ENCODE measurements at places on chromosomes 2 and 18.

GRCh38 chr2:85733121-85733960 lies 20.4 kb upstream of the ATOH8 start:
- no peak for DNase-seq

DNA sequence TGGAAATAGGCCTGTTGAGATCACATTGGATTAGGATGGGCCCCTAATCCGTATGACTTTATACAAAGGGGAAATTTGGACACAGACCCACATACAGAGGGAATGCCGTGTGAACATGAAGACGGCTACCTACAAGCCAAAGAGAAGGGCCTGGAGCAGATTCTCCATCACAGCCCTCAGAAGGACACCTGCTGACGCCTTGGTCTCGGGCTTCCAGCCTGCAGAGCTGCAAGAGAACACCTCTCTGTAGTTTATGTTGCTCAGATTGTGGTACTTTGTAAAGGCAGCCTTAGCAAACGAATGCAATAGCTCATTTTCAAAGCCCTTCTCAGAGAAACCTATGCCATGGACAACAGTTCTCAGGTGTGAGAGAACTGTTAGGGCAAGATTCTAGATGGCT lies 86.1 kb downstream of the LONRF2 start:
- no peak for DNase-seq

GRCh38 chr2:208025814-208026184 lies 472 bp upstream of the PLEKHM3 start:
- no peak for DNase-seq

- DNase-seq, result no peak
Measured at GRCh38 chr2:111986116-111986900, 68.8 kb upstream of the TMEM87B start.

DNA sequence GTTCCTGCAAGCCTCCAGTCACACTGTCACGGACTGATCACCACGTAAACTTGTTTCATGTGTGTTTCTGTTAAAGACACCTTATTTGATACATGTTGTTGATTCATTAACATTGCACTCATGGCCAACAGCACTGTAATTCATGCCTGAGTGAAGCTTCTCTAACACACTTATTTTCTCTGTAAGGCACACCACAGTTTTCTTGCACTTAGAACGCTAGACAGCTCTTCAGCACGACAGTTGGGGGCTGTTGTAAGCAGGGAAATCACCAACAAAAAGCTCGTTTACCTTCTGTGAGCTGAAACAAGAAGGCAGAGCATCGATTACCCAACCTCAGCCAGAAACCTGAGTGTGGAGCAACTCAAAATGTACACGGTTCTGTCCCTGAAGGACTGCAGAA lies 28.1 kb downstream of the TNFRSF11A start:
- no peak for DNase-seq

GRCh38 chr2:45044916-45045315 lies 35.7 kb upstream of the SIX2 start:
- DNase-seq, result no peak

GRCh38 chr18:77132369-77133050 lies at the start of gene MBP:
TSS of gene MBP (minus strand) at chr18:77132783. CDS start at chr18:77105261, 27,522 bp downstream.
- DNase-seq, result peak; percentile 84

DNA sequence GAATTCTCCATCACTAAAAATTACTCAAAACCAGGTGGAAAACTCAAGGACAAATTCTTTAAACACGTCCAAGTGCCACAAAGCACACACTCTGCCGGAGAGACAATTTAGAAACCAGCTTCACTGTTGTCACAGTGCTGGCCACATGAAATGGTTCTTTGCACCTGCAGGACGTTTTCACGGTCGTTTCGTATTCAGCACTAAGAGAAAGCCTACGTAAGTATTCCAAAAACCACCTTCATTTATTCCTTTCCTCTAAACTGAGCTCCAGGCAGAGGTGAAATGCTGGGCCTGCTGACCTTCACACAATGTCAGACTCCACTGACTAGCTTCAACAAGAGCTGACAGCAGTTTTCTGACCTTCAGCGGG lies 680 bp downstream of the ATP5F1A start:
- DNase-seq, result no peak

- no peak for DNase-seq
Measured at GRCh38 chr18:48698707-48699106, 159.9 kb downstream of the CTIF start.

DNA sequence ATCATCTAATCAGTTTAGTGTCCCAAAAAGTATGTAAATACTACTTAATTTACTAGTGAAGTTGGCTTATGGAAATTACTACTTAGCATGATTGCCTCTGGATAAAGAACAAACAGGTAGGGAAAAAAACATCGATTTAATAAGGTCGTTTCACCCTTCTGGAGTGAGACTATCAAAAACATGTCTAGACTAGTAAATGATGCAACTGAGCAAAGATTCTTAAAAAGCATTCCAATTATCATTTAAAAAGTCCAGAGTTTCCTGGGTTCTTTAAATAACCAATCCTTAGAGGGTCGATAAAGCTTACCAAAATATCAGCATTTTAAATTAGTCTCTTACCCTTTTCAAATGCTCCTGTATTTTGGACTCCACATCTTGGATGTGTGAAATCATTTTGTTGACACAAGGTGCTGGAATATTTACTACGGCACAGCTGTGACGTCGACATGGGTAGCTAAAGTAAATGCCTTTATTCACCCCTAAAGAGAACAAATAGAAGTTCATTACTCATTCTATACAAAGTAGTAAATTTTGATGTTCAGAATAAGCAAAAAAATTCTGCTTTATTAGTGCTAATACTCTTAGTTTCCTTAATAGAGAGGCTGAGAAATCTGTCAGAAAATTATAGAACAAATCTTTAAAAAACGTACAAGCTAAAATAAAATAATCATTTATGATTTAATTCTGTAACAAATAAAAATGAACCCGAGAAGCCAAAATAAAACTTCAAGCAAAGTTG lies 70.6 kb downstream of the CCDC178 start:
- DNase-seq, result peak; percentile 66

DNA sequence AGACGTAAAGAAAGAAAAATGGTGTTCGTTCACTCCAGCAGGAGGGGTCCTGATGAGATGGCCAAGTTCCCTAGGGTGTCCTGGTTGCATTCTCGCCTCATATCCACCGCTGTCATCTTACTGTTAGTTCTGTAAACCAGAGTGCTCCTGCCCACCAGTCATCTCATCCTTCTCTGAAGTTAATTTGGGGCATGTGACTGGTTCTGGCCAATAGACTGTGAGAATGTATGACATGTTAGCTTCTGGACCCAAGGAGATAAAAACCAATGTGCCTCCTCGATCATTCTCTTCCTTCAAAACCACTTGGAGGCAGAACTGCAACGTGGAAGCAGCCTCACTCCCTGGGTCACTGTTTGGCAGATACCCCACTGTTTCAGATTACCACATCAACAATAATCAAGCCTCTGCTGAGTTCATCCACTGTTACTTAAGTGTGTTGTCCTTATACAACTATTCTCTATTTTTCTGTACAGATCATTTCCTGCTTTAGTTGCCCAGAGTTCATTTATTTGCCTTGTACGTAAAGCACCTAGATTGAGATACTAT lies 759.1 kb downstream of the TSN start:
- no peak for DNase-seq

DNA sequence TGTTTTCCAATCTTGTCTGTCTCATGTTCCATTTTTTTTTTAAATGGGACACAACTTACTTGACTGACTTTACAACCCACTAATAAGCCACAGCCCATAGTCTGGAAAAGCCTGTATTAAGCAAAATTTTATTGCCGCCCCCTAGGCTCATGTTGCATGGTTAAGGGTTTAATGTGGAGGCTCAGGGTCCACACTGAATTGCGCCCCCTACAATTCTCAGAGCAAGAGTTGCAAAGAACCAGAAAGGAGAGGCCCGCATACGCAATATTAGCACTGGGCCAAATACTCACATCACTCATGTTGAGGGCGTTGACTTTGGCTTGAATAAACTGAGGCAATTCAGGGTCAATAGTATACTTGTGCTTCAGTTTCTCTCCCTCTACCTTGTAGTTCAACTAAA lies 65.5 kb downstream of the NEB start:
- DNase-seq, result no peak

DNA sequence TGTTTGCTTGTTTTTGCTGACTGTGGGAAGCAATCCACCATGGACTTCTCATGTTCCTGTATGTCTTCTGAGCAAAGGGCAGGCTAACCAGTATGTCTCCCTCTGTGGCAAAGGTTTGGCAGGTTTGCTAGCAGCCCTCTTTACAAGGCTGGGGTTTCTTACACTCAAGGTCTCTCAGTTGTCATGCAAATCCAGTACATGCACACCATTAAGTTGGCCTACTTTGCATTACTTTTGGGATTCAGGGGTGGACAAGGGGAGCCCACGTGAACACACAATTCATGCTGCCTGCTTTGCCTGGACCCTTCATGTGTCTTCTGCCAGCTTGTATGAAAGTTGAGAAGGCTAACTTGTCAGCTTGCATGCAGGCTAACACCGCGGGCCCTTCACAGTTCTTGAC lies 134.9 kb downstream of the LRRTM4 start:
- no peak for DNase-seq

- DNase-seq, result no peak
Measured at GRCh38 chr2:167478196-167478595, 589.9 kb downstream of the XIRP2 start.

DNA sequence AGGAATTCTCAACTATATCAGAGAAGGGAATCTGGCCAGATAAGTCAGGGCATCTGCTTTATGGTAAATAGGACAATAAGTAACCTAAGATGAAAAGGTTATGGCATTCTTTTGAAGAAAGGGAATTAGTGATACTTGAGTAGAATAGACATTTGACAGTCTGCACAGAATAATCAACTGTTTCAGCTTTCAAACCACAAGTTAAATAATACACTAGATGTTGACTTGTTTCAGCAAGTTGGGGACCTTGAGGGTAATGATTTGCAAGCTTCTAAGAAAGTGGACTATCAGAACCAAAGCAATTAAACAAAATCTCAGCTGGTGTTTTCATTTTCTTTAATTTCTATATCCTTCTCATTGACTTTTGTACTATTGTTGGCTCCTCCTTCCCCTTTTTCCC lies 54.5 kb downstream of the SLC39A10 start:
- no peak for DNase-seq

GRCh38 chr18:79614211-79614955 lies 65.2 kb upstream of the CTDP1 start:
- DNase-seq, result no peak

Data from epithelial cell of esophagus (primary cell).